Sigmoid colon (tissue), 7 donors: ENCODE measurements at places on chromosomes 7 and 10.

DNA sequence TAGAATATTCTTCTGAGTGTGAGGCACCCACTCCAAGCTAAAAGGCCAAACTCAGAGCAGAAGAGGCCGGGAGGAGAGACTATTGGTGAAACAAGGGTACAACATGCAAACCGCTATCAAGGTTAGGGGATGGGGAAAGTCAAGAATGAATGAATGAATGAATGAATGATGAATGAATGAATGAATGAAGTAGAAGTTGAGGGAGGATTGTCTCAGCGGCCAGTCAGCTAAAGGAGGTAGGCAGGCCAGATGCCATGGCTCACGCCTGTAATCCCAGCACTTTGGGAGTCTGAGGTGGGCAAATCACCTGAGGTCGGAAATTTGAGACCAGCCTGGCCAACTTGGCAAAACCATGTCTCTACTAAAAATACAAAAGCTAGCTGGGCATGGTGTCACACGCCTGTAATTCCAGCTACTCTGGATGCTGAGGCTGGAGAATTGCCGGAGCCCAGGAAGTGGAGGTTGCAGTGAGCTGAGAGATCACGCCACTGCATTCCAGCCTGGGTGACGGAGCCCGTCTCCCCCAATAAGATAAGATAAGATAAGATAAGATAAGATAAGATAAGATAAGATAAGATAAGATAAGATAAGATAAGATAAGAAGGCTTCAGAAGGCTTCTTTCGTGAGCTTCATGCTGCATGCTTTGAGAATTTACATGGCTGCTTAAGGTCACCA is 250.8 kb downstream of the CCDC3 start:
- DNase-seq, result no peak

DNA sequence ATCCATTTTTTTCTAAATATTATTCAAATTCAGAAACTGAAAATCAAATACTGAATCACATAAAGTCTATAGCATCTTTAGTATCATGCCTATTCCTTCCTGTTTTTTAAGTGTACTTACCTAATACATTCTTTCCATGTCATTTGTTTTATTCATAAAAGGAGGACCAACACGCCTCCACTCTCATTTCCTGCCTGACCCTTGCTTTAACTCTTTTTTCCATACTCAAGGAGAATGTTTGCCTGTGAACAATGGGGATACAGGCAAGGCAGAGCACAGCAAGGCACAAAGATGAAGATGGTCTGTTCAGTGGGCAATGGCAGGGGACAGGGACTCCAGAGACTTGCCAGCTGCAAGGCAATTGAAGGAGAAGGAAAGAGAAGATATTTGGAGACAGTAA is 121.2 kb upstream of the FEZF1 start:
- no peak for DNase-seq

DNA sequence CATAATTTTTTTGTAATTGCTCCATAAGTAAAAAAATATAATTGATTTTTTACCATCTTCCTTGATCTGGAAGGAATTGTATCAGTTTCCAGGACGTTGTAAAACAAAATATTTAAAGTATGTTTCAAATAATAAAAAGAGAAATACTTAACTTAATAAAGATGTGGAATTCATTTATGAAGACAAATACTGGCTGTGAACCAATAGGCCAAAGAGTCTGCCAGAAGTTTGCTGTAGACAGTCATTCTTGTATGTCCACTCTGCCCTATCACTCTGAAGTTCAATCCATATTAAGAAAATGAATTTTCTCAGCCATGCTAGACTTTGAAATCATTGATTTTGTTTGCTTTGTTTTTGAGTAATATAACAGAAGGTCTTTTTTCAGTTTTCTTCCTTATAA is 256.4 kb downstream of the TRIL start:
- DNase-seq, result no peak

DNA sequence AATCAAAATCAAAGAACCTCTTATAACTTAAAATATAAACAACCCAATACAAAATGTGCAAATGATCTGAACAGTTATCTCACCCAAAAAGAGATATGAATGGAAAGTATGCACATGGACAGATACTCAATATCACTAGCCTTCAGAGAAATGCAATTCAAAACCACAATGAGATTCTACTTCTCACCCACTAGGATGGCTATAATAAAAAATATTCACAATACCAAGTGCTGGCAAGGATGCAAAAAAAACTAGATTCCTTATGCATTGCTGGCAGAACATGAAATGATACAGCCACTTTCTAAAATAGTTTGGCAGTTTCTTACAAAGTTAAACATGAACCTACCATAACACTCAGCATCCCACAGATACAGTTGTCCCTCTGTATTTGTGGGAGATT is 130.1 kb upstream of the LRRN3 start:
- DNase-seq, result no peak

- DNase-seq, result no peak
These were observed 100.9 kb upstream of the C7orf33 start for GRCh38 chr7:148489678-148490077.

GRCh38 chr10:100894589-100895294 is 18.0 kb upstream of the SLF2 start:
- no peak for DNase-seq

DNA sequence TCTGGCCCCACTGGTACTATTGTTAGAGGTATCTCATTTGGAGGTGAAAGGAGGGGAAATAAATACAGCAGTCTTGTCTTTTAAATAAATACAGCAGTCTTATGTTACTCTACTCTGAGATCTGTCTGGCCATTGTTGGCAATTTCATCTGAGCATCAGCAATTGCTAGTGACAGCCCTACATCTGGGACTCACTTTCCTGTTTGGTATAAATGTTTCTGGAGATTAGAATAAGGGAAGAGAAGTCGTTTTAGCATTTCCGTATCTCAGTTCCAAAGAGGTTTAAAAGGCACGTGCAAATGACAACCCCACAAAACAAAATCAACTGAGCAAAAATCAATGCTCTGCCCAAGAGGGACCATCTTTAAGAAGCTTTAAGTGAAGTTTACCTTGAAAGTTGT is 18.1 kb upstream of the CNNM2 start:
- DNase-seq, result no peak

DNA sequence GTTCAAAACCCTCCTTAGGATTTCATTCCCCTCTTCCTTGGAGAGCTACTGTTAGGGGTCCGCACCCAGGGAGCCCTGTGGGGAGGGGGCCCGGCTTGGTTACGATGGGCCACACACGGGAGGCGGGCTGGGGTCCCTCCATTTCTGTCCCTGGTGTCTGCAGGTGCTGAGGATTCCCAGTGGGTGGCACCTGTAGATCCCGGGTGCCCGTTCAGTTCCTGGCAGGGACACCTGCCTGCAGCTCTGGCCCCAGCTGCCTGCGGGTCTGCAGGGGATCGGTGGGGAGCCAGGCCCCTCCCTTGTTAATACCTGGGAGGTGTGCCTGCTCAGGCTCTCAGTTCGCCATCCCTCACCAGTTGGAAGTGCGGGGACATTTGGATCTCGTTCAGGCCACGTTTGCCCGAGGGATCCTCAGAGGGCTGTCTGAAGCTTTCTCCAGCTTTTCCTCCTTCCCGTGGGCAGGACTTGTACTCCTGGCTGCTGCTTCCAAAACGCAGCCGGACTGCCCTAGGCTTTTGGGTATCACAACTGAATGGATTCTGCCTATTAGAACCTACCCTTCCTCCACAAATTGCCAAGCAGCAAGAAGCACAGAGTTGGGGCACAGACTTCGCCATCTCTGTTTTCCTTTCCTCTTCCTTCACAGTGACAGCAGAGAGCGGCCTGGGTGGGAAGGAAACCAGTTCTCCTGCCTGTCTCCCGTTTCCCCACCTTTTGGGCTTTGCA is 22.3 kb upstream of the IL15RA start:
- DNase-seq, result no peak

DNA sequence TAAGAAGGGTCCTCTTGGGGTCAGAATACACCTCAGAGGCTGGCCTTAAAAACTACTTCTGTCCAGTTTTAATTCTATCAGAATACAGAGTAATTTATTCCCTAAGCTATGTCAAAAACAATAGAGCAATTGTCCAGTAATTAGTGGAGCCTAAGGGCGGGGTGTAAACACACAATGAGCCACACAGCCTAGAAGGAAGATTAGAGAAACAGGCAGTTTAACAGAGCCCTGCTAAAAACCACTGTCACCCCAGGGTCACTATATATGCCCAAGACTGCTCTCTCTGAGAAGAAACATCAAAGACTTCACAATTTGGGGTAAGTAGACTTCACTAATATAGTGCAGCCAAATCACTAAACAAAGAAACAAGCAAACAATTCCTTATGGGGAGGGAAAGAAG is 27.2 kb upstream of the WNT2 start:
- no peak for DNase-seq

- no peak for DNase-seq
These were observed 812 bp downstream of the PROSER2 start for GRCh38 chr10:11823989-11824346.

- no peak for DNase-seq
These were observed 86.8 kb upstream of the CCDC71L start for GRCh38 chr7:106747804-106748203.

- peak; percentile 33 for DNase-seq
These were observed 20.2 kb downstream of the HIP1 start for GRCh38 chr7:75718390-75719031.

GRCh38 chr10:117928281-117928680 is 118.5 kb downstream of the RAB11FIP2 start:
- no peak for DNase-seq

GRCh38 chr10:14781763-14782162 is 7.1 kb upstream of the FAM107B start:
- DNase-seq, result no peak

DNA sequence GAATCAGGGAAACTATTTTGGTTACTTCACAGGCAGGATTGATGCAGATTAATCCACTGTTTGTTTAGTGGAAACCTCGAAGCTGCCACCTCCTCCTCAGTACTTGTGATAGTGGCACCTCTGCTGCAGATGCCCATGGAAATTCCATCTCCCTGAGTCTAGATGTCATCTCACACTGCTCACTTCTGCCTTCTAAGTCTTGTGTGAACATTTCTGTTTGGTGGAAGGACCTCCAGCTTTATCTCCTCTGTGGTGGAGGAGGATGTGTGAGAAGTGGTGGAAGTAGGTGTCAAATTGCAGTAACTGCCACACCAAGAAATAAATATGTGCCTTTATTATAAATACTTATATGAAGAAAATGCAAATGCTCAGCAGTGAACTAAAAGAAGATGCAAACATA is 25.8 kb upstream of the GPR141 start:
- DNase-seq, result no peak

GRCh38 chr7:39696631-39697030 is 73.3 kb downstream of the RALA start:
- DNase-seq, result no peak

- no peak for DNase-seq
These were observed 35.5 kb downstream of the HIF1AN start for GRCh38 chr10:100571084-100571856.

DNA sequence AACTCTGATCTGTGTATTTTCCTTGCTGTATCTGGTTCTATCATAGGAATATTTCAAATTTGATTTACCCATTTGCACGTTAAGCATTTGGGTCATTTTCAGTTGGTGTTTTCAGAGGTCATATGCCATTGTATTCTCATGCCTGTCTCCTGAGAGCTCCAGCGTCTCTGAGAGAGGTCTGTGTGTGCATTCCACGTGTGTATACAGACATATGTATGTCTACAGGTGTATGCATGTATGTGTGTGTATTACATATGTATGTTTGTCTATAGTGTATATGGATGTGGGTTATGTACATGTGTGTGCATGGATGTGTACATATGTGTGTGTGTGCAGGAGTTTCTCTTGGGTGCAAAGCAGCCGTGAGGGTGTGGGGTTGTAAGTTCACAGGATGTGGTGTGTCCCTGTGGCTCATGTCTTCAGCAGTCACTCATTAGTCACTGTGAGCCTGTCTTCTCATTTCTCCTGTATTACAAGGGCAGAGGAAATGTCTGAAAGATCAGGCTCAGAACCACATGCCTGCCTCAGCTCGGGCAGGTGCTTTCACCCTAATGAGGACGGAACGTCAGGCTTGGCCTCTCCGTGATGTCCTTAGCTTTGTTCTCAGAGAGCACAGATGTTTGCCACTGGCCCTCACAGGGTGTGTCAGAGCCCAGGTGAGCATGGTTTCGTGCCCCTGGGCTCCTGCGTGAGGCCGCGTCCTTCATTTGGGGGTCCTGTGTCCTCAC is 101.6 kb downstream of the NKX6-2 start:
- DNase-seq, result peak; percentile 41

GRCh38 chr7:26663874-26664273 is 200.5 kb downstream of the SKAP2 start:
- DNase-seq, result no peak

GRCh38 chr7:18874880-18875279 is 242.6 kb downstream of the TWIST1 start:
- DNase-seq, result no peak

DNA sequence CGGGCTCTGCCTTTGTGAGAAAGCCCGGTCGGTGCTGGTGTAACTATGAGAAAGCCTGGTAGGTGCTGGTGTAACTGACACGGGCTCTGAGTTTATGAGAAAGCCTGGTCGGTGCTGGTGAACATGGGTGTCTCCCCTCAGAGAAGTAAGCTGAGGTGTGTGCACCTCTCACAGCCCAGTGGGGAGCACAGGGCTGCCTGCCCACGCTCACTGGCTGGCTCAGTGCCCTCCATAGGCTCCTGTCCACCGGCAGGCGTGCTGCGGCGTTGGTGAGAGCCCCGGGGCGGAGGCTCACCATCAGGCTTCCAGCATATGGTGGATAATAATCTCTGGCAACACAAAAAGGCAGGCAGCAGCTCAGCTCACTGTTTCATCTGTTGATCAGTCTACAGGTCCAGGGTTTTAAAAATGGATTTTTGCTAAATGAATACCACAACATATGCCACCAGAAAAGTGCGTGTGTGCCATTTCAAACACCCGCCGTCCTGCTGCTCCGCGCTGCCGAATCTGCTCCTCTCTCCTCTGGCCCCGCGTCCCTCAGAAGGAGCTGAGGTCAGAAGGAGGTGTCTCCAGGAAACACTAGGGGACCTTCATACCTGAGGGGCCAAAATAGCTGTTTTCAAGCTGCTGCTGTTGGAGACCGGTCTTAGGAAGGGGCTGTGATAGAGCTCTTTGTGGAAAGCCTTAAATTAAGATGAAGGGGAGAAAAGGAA is 365.7 kb downstream of the DNAJB6 start:
- peak; percentile 24 for DNase-seq
